ENCODE measurements at places on chromosomes 2 and 18.

DNA sequence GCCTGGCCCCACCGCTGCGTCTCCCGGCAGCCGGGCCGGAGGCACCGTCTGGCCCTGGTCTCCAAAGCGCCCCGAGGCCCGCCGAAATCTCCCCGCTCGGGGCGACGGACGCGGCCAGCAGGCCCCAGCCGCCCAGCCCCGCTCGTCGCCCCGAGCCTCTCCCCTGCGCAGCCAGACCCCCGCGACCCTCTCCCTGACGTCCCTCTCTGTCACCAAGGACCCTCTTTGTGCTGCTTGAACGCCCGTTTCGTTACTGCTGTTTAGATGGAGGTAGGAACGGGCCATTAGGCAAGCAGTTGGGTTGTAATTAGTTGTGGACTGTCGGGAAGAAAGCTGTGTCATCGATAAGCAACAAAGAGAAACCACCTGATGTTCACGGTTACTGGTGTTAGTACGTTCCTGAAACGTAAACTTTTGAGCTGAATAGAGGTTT lies 686 bp downstream of the UBXN4 start:
- no peak for DNase-seq

GRCh38 chr2:12096788-12097449 lies 350.5 kb downstream of the LPIN1 start:
- no peak for DNase-seq

- no peak for DNase-seq
These were observed 91.8 kb downstream of the LOXHD1 start for GRCh38 chr18:46565256-46565655.

DNA sequence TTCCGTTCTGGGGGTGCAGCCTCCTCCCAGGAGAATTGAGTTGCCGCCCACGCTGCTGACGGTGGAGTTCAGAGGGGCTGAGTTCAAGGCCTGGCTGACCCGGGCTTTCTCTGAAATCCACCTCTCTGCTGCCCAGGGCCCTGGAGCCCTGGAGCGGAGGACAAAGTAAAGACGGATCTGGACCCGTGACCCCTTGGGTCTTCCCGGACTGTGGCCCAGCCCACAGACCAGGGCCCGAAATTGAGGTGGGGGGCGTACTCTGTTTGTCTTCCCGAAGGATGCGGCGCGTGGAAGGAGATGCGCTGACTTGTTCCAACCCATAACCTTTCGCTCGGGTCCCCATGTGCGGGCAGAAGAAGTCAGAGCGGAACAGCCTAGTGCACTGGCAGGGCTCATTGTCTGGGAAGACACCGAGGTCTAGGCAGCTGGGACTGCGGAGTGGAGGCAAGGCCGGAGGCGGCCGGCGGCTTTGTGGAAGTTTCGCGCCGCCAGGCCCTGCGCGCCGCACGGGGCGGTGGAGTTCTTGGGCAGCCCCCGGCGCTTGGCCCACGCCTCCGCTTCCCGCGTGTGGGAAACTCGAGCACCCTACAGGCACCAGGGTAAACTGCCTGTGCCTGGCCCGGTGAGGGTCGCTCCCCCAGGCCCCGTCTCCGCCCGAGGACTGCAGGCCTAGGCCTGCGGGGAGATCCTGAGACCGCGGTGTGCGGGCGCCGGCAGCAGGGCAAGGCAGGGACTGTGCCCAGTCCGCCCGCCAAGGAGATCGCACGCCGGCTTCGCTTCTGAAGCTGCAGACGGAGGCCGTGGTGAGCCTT lies 9.8 kb downstream of the POU3F3 start:
- DNase-seq: no peak

DNA sequence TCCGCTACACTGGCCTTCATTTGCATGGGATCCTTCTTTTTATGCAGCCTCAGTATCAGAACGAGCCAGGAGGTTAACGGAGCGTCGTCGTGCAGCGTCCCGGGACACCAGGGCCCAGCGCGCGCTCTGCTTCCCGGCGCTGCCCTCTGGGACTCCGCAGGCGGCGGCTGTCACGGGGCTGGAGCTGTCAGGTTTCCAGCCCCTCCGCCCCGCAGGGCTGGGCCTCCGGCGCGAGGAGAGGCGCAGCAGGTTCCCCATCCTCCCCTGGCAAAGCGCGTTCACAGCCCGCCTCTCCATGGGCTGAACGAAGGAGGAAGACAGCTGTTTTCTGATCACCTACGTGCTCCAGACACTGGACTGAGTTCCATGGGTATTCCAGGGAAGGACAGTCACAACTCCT lies 12.5 kb upstream of the PAX8 start:
- no peak for DNase-seq

DNA sequence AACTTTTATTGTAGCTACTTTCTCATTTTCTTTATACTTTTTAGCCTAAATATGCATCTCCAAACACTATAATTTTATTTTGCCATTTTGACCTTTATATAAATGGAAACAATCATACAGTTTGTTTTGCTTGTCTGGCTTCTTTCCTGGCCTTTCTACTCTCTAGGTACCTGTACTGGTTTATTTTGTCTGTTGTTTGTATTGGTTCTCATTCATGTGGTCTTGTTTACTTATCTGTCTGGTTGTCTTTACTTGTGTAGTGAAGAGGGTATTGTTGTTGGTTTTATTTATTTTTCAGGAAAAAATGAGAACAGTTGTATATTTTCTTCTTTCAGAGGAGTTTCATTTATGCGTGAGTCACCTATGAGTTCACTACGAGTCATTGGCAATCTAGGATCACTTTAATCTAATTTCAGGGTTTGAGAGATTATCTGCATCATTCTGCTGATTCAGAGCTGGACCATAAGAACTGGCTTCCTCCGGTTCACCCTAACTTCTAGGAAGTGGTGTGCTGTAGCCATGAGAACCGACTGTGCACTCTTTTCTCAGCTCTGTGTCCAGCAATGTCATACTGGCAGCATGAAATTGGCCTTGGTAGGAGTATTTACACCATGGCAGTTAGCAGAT lies 33.1 kb upstream of the HDAC4 start:
- peak; percentile 24 for DNase-seq

DNA sequence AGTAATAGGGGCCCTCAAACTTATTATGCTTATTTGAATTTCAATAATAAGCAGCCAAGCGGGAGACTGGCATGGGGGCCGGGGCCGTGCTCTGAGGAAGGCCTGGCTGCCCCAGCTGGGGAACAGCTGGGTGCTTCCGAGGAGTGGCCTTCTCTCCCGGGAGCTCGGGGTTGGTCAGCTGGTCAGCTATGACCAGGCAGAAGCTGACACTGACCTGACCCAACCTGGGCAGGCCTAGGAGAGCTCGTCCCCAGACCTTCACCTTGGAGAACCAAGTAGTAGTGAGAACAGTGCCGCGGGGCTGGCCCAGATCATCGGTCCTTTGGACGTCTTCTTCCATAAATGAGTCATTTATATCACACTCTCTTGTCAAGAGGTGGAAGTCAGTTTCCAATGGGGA lies 36.1 kb downstream of the RRM2 start:
- DNase-seq: no peak

- DNase-seq: no peak
These were observed 17.0 kb upstream of the KANSL1L start for GRCh38 chr2:210188190-210188589.

DNA sequence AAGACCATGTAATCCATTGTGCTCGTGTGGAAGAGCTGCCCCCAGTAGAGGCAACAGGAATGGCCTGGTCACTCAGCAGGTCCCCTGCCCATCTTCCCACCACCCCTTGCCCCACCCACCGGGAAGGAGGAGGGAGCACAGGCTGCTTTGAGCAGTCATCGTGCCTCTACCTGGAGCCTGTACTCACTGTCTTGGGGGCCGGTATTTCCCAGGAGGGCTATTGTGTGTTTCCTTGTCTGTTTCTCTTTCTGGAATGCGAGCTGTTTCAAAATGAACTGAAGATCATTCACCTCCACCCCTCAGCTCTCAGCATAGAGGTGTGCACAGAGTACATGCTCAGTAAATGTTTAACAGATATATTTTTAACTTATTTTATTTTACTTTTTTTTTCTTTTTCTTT lies 7.7 kb upstream of the AMMECR1L start:
- no peak for DNase-seq
